ENCODE measurements at places on chromosomes 12 and 14. TPM values are rescaled to one million over a fixed set of nuclear protein-coding genes. Genes with fewer than 3 reads are reported as not detected.

Gene ACOT4
- total RNA-seq: 1.00 TPM

Gene ALDH1L2
- 62.8 TPM for total RNA-seq

Gene SALL2
- 3.2 TPM for total RNA-seq

Gene IRAK3
- 2.0 TPM for total RNA-seq

Gene INSM2
- total RNA-seq: not detected

Gene IKZF4
- total RNA-seq: 1.5 TPM

Gene DDX23
- 78.2 TPM for total RNA-seq

Gene ORMDL2
- total RNA-seq: 21.9 TPM

Gene TSHR
- not detected for total RNA-seq

Gene ARL6IP4
- total RNA-seq: 195 TPM

Gene CACNA2D4
- total RNA-seq: 0.87 TPM

Gene ASPG
- not detected for total RNA-seq

Gene SAMD15
- 2.2 TPM for total RNA-seq

Gene DDX54
- total RNA-seq: 36.7 TPM

Gene AREL1
- total RNA-seq: 30.1 TPM

Gene SLCO1B1
- not detected for total RNA-seq

Gene CELA1
- total RNA-seq: not detected

Gene RASSF8
- 118 TPM for total RNA-seq

Gene TAS2R42
- not detected for total RNA-seq

Gene OR10P1
- not detected for total RNA-seq

Gene KLRG1
- total RNA-seq: 0.22 TPM

Gene C14orf132
- 26.6 TPM for total RNA-seq

Gene FITM1
- total RNA-seq: not detected

Gene OR6C75
- not detected for total RNA-seq

Gene SERPINA12
- total RNA-seq: not detected

All from uterine smooth muscle cell (primary cell).